A673 (cell line): ENCODE measurements at places on chromosomes 2 and 18. TPM values are rescaled to one million over a fixed set of nuclear protein-coding genes. Genes with fewer than 3 reads are reported as not detected.

TMEM169 gene
- total RNA-seq: 1.1 and 1.7 TPM in 2 replicates

FIGN gene
- total RNA-seq: 0.22 and 0.24 TPM in 2 replicates

SKA1 gene
- 37.3 and 41.8 TPM in 2 replicates for total RNA-seq

RNF25 gene
- 39.4 TPM in 2 replicates for total RNA-seq

CNNM3 gene
- total RNA-seq: 20.3 and 20.9 TPM in 2 replicates

KCNG2 gene
- total RNA-seq: not detected in 2 replicates

CABYR gene
- 7.9 and 11.5 TPM in 2 replicates for total RNA-seq

GNLY gene
- total RNA-seq: not detected in 2 replicates

OSR1 gene
- total RNA-seq: 0.13 and 0.84 TPM in 2 replicates

SCYGR4 gene
- total RNA-seq: not detected in 2 replicates

COL6A3 gene
- total RNA-seq: 0.86 and 2.2 TPM in 2 replicates

NAT8 gene
- total RNA-seq: not detected in 2 replicates

DNA sequence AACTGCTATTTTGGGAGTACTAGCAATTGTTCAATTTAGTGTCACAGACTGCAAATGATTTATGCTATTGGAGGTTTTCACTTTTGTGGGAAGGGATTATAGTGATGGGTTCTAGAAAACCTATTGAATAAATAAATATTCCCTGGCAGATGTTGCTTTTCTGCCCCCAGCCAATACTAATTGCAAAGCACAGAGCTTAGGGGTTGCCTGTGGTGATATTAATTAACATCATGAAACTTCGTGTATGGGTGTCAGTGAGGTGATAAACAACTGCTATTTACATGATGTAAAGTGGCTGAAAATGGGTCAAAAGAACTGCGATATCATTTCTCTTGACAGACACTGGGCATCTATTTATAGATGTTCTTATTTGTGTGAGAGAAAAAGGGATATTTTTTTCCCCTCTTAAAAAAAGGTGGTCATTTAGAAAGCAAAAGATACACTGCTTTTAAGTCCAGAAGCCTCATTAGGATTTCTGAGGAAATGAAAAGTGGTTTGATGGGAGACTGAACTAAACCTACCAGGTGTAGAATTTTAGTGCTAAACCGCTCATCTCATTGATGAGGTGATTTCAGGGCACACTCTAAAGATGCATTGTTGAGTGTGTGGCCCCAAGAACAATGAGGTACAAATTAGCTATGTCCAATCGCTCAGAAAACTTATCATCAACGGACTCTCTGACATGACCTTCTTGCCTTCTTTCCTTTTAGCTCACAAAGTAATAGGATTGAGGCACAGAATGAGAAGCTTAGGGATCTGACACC, 116.7 kb upstream of the CHST9 start:
- no peak for DNase-seq
- H3K4me1 ChIP-seq: no peaks in the 10 kb centered on the region
- H3K27ac ChIP-seq: no peak overlapping the region

GRCh38 chr2:218745559-218746469, 35.2 kb downstream of the TTLL4 start:
- no peak overlapping the region for H3K4me3 ChIP-seq
- DNase-seq: no peak
- peaks cover 76% of the 10 kb centered on the region for H3K36me3 ChIP-seq

- H3K4me1 ChIP-seq: no peaks in the 10 kb centered on the region
- no peaks in the 10 kb centered on the region for H3K36me3 ChIP-seq
- H3K27me3 ChIP-seq: no peaks in the 10 kb centered on the region
- peak; percentile 47 for DNase-seq
Measured at GRCh38 chr2:229731916-229732315, 17.6 kb upstream of the DNER start.

DNA sequence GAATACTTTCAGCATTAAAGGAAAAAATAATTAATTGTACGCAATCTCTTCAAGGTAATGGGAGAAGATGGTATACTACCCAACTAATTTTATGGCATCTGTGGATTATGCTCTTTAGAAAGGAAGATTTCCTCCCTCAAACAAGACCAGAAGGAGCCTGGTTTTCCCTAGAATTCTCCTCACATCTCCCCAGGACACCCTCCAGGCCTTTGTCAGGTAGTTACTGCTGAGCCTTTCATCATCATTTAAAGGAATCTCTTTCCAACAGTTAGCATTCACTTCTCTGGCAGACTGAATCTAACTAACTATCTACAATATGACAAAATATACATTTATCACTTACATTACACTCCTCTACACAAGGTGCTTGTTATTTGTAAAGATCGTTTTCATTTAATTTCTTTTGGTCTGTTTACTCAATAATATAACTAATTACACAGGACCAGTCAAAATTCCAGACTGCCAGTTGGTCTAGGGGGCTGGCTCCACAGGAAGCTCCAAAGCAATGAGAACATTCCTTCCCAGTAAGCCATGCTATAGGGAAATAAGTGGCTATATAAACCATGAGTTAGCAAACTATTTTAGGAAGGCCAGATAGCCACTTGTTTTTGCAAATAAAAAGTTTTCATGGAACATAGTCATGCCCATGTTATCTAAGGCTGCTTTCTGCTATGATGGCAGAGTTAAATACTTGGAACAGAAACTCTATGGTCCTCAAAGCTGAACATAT, 19.1 kb downstream of the ZNF24 start:
- no peak overlapping the region for H3K27ac ChIP-seq
- H3K27me3 ChIP-seq: no peaks in the 10 kb centered on the region
- no peak overlapping the region for H3K4me3 ChIP-seq
- no peaks in the 10 kb centered on the region for H3K36me3 ChIP-seq
- H3K4me1 ChIP-seq: no peaks in the 10 kb centered on the region

DNA sequence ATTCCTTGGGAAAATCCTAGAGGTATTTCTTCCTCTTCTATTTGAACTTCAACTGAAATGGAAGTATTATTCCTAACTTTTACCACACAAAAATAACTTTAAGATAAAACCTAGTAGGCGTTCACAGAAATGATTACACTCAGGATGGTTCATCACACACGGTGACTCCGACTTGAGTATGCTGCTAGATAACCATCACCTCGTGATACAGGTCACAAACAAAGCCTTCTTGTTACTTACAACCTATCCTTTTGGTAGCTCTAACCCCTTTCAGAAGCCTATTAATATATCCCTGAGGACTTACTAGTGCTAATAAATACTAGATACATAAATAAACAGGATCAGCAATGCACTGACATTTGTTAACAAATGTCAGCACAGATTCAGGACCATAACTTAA, 101.0 kb upstream of the DNER start:
- peaks cover 43% of the 10 kb centered on the region for H3K36me3 ChIP-seq
- no peak for DNase-seq
- peaks cover 6% of the 10 kb centered on the region for H3K4me1 ChIP-seq
- no peak overlapping the region for H3K4me3 ChIP-seq

DNA sequence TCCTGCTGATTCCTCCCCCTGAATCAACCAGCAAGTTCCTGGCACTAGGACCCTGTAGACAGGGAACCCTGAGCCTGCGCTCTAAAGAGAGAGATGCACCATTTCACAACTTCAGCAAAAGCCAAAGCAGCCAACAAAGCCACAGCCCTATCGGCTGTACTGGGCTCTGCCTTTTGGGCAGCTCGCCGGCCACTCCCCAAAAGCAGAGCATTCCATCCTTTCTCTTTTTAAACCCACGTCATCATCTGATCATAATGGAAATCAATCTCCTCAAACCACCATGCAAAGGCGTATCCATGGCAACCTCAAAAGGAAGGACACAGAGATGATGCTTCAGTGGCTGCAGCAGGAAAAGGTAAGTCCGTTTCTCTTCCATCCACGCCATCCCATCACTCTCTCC, 5.3 kb upstream of the DCTN1 start:
- no peak for DNase-seq
- no peaks in the 10 kb centered on the region for H3K27me3 ChIP-seq
- H3K36me3 ChIP-seq: no peaks in the 10 kb centered on the region
- H3K27ac ChIP-seq: no peak overlapping the region
- peaks cover 9% of the 10 kb centered on the region for H3K4me1 ChIP-seq

- H3K36me3 ChIP-seq: no peaks in the 10 kb centered on the region
- H3K27me3 ChIP-seq: no peaks in the 10 kb centered on the region
- H3K27ac ChIP-seq: no peak overlapping the region
- H3K4me3 ChIP-seq: no peak overlapping the region
- no peak for DNase-seq
- H3K4me1 ChIP-seq: no peaks in the 10 kb centered on the region
Measured at GRCh38 chr2:143217512-143218115, 88.4 kb downstream of the ARHGAP15 start.

GRCh38 chr2:38653715-38654527, 12.0 kb upstream of the GALM start:
- DNase-seq: no peak
- H3K4me3 ChIP-seq: no peak overlapping the region
- no peaks in the 10 kb centered on the region for H3K27me3 ChIP-seq
- no peaks in the 10 kb centered on the region for H3K4me1 ChIP-seq

GRCh38 chr2:120634533-120634932, 101.1 kb upstream of the GLI2 start:
- no peaks in the 10 kb centered on the region for H3K27me3 ChIP-seq
- H3K4me3 ChIP-seq: no peak overlapping the region
- DNase-seq: no peak
- no peaks in the 10 kb centered on the region for H3K36me3 ChIP-seq
- H3K27ac ChIP-seq: no peak overlapping the region
- no peaks in the 10 kb centered on the region for H3K4me1 ChIP-seq

GRCh38 chr18:36338403-36338933, 41.0 kb downstream of the FHOD3 start:
- H3K36me3 ChIP-seq: no peaks in the 10 kb centered on the region
- H3K27me3 ChIP-seq: no peaks in the 10 kb centered on the region
- H3K4me3 ChIP-seq: no peak overlapping the region
- no peak for DNase-seq

DNA sequence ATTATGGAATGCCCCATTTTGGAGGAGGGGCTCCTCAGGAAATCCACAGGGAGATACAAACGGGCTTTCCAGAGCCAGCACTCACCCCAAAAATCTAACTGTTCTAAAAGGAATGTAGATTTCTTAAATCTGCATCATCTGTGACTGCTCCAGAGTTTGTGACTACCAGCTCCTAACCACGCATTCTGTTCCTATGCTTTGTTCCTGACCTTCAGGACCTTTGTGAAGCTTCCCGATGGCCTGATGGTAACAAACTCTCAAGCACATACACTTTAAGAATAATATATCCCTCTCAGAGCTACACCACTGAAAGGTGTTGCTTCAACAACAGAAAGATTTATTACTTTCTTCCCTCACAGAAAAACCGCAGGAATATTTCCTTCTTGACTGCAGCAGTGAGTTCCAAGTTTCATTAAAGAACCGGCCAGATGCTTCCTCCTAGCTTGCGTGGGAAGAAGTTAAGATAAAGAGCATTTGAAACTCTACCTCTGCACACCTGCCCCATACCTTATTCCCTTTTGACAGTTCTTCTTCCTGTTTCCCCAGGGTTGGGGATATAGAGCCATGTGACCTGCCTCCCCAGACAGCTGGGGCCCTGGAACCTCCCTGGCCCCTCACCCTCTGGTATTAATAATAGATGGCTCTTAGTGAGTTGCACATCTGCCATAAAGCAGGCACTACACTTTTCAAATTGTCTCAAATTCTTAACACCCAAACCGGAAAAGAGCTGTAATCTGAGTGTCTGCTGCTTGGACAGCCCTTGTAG, 40.2 kb upstream of the EML4 start:
- no peaks in the 10 kb centered on the region for H3K36me3 ChIP-seq
- peak; percentile 68 for DNase-seq
- peak overlapping the region; percentile 56 for H3K27ac ChIP-seq
- H3K27me3 ChIP-seq: no peaks in the 10 kb centered on the region
- H3K4me1 ChIP-seq: peaks cover 56% of the 10 kb centered on the region
- no peak overlapping the region for H3K4me3 ChIP-seq

DNA sequence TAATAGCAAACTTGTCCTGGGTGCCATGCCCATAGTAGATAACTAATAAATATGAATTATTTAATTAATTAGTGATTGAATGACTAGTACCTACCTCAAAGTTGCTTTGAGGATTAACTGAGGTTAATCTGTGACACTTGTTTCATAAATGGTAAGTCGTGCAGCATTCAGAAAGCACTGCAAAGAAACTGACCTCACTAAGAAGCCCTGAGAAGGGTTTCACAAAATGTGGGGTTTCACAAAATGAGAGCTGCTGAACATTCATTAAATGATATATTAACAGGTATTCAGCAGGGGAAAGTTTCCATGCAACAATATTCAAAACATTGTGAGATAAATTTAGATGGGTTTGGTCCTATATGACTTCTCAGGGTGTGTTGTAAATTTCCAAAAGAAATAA, 236.2 kb downstream of the OSR1 start:
- no peaks in the 10 kb centered on the region for H3K36me3 ChIP-seq
- H3K27ac ChIP-seq: no peak overlapping the region
- DNase-seq: no peak
- H3K27me3 ChIP-seq: no peaks in the 10 kb centered on the region

DNA sequence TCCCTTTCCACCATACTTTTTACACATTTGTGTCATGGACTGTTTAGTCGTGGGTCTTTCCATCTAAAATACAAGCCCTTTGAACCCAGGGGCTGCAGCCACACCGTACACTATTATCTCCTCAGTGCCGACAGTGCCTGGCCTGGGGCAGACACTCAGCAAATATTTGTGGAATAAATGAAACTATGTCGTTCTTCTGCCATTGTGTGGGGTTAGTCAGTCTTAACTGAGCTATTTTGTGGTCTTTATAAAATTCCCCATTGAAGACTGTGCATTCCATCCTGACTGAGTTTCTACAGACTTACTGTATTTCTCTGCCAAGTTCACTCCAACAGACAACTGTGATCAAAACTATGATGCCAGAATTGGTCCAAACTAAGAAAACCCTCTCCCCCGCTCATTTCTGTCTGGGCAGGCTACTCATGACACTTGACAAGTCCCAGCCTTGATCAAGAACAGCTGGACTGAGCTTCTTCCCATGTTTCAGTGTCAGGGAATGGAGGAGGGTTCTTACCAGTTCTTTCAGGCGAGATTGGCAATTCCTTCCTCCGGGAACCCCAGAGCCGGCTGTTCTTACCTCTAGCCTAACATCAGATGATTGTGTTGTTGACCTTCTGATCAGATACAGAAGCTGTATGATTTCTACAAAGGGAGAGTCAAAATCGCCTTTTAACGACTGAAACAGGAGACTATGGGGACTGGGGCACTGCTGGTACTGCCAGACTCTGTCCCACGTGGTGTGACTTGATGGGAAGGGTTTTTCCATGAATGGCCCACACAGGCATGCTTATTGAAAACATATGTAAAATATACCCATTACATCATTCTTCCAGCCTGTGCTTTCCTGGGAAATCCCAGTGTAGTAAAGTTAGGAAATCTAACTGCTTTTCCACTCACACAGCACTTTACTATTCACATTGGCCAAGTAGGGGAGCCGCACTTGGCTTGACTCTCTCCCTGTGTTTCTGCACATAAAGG, 77.4 kb upstream of the NPAS2 start:
- no peaks in the 10 kb centered on the region for H3K36me3 ChIP-seq
- no peaks in the 10 kb centered on the region for H3K27me3 ChIP-seq
- peak; percentile 24 for DNase-seq
